HFFc6 (cell line): ENCODE measurements at places on chromosomes 1 and 21.
A peak's percentile ranks its signal among the peaks of the same experiment; 100 is the strongest.

DNA sequence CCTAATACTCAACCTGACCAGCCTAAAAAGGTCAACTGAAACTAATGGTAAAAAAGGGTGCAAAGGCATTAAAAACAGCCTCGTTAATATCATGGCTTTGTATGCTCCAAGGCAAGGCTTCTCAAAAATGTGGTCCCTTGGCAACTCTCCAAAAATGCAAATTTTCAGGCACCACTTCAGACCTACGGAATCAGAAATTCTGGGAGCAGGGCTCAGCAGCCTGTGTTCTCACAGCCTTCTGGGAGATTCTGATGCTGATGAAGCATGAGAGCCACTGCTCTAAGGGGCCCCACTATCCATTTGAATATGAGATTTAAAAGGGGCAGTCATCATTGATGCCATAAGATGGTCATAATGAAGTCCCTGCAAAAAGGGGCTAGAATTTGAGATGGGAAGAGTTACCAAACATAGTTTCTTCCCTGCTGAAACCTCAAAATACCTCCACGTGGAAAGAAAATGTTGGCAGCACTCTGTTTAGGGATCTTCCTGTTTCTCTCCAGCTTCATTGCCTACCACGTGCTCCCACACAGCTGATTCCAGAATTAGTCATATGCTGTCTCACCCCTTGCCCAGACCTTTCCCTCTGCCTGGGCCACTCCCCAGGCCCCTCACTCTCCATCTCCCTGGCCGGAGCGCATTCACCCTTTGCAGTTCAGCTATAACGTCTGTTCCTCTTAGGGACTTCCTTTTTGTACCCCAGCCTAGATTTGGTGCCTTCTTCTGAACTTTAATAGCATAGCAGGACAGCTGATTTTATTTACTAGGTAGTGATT, 46.7 kb downstream of the PHC2 start:
- H3K4me3 ChIP-seq = peak overlapping the region; percentile 47
- peaks cover 76% of the 10 kb centered on the region for H3K4me1 ChIP-seq
- H3K36me3 ChIP-seq = peaks cover 18% of the 10 kb centered on the region

GRCh38 chr1:87673748-87674147, 345.1 kb downstream of the LMO4 start:
- no peaks in the 10 kb centered on the region for H3K4me1 ChIP-seq
- 0 out of 2 replicates have a peak, but pooled peaks cover 2% of the 10 kb centered on the region for H3K27me3 ChIP-seq
- H3K36me3 ChIP-seq = no peaks in the 10 kb centered on the region
- H3K4me3 ChIP-seq = no peak overlapping the region
- no peak for DNase-seq

- no peak overlapping the region for H3K27ac ChIP-seq
- H3K36me3 ChIP-seq = peaks cover 6% of the 10 kb centered on the region; the same call in 1 of the 2 replicates
- no peak overlapping the region for H3K4me3 ChIP-seq
- H3K4me1 ChIP-seq = peaks cover 6% of the 10 kb centered on the region; the same call in 1 of the 2 replicates
Observed at GRCh38 chr1:78377356-78377928, 113.3 kb upstream of the PTGFR start.

- H3K27ac ChIP-seq = peak overlapping the region; percentile 73
- peaks cover 67% of the 10 kb centered on the region for H3K4me1 ChIP-seq
- peaks cover 26% of the 10 kb centered on the region for H3K36me3 ChIP-seq
- DNase-seq = no peak
- no peaks in the 10 kb centered on the region for H3K27me3 ChIP-seq
Observed at GRCh38 chr1:200780545-200781369, 42.1 kb downstream of the CAMSAP2 start.

DNA sequence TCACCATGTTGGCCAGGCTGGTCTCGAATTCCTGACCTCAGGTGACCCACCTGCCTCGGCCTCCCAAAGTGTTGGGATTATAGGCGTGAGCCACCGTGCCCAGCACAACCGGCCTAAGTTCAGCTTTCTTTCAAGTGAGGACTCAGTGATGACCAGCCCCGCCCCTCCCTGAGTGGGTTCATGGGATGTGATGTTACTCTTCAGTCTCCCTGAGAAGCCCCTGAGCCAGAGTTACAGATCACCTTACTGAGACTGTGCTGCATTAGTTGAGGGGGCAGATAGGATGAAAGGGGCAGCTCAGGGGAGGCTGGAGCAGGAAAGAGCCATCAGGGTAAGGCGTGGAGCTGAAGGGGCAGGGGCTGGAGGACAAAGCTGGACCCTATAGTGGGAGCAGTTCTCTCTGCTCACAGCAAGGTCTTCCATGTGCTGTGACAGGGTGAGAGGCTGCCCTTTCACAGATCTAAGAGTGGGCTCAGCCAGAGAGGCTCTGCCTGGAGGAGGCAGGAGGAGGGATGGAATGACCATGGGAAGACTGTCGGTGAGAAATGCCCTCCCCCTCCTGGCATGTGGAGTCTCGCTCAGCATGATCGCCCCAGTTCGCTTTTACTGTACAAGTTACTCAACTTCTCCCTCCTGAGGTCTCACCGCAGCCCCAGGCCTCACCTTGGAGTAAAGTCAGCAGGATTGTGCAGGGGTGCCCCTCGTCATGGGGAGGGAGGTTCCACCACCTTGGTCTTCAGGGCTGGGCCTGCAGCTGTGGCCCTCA, 13.4 kb downstream of the SH2D2A start:
- H3K27ac ChIP-seq = no peak overlapping the region
- H3K4me3 ChIP-seq = no peak overlapping the region
- H3K36me3 ChIP-seq = peaks cover 13% of the 10 kb centered on the region
- DNase-seq = no peak
- peaks cover 47% of the 10 kb centered on the region for H3K4me1 ChIP-seq
